Regular cardiac myocyte (primary cell): ENCODE measurements at places on chromosomes 12 and 14. TPM values are rescaled to one million over a fixed set of nuclear protein-coding genes. Genes with fewer than 3 reads are reported as not detected.

TAS2R8 gene
- total RNA-seq = under 0.01 TPM in 1 of 2 replicates, not detected in the other

IKZF4 gene
- 0.58 and 2.0 TPM in 2 replicates for total RNA-seq

AQP5 gene
- 0.19 TPM in 1 of 2 replicates, not detected in the other for total RNA-seq

GNG2 gene
- 7.7 and 22.6 TPM in 2 replicates for total RNA-seq

ACSS3 gene
- total RNA-seq = 6.3 and 20.0 TPM in 2 replicates

MAPKAPK5 gene
- total RNA-seq = 31.4 and 32.1 TPM in 2 replicates

OR6J1 gene
- not detected in 2 replicates for total RNA-seq

ZNF10 gene
- 6.9 and 14.1 TPM in 2 replicates for total RNA-seq
